AG09319 (cell line): ENCODE measurements at places on chromosomes 7 and 10.

DNA sequence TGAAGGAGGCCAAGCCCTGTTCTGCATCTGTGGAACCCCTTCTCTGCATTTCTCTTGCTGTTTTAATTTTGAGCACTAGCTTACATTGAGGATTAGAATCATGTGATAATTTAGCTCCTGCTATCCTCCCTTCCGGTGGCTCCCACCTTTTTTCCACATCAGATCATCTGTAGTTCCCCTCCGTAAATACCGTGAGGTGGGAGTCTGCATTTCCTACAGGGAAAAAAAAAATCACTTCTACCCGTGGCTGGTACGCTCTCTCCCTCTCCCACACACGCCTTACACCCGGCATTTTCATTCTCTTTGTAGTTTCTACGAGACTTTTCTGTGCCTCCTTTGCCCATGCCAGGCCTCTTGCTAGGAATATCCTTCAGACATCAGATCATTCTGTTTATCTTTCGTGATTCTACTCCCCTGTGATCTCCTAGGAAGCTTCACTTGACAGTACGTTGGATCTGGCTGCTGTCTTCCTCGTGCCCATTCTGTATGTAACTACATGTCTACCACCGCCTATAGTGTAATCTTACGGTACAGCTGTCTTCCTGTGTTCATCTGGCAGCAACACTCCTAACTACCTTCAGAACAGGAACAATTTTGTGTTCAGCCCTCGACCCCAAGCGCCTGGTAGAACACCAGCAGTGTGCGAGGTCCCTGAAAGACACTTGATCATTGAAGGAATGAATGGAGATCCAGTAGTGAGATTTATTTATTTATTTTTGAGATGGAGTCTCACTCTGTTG lies 41.7 kb upstream of the OCM start:
- DNase-seq: no peak

DNA sequence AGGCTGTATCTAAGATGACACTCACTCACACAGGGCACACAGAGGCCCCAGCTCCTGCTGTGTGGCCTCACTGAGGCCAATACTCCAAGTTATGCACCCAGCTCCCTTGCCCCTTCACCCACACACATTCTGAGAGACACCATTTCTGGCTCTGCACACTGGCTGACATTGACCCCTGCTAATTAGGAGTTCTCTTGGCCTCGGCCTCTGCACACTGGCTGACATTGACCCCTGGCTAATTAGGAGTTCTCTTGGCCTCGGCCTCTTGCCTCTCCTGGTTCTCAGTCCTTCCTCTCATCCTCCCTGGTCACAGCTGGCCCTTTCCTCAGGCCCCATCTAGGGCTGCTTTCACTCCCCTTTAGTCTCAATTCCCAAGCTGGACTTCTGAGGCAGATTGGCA lies 97.3 kb downstream of the GRID1 start:
- no peak for DNase-seq

DNA sequence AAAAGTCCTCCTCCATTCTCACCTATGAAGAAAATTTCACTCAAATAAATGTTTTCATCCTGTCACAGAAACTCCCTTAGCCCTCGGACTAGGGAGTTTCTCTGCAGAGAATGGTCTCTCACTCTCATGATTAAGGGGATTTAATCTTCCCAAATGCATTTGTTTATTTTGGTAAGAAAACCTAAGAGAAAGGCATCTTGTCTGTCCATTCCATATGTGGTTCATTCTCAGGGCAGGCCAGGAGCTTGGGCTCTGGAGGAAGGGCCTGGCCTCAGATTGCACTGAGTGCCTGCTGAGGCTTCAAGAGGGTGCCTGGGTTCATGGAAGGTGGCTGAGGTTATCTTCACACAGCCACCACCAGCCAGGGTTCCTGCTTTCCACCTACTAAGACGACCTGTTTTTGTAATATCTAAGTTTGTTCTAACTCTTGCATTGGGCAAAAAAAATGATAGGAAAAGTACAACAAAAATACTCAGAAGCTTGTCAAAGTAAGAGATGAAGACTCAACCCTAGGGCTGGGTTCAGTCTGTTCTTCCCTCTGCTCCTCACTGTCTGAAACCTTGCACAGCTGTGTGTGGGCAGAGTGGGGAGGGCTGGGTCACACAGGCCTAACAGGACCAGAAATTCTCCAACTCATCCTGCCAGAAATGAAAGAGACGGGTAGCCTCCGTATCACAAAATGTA lies 186.7 kb downstream of the CXCL12 start:
- DNase-seq: peak; percentile 64

DNA sequence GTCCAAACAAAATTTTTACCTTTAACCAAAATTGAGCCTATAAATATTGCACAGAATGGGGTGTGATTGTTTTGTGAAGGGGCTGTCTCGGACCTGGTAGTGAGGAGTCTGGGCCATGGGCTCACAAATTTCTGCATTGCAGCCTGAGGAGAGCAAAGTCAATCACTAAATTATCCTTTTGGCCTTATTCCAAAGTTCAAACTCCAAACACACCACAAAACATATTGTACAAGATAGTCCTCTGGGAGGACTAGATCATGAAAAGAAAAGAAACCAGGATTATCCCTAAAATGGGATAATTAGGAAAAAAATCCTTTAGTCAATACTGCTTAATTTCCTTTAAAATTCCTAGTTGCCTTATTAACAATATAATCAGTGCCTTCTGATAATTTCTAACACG lies 115.5 kb downstream of the BUB3 start:
- no peak for DNase-seq

DNA sequence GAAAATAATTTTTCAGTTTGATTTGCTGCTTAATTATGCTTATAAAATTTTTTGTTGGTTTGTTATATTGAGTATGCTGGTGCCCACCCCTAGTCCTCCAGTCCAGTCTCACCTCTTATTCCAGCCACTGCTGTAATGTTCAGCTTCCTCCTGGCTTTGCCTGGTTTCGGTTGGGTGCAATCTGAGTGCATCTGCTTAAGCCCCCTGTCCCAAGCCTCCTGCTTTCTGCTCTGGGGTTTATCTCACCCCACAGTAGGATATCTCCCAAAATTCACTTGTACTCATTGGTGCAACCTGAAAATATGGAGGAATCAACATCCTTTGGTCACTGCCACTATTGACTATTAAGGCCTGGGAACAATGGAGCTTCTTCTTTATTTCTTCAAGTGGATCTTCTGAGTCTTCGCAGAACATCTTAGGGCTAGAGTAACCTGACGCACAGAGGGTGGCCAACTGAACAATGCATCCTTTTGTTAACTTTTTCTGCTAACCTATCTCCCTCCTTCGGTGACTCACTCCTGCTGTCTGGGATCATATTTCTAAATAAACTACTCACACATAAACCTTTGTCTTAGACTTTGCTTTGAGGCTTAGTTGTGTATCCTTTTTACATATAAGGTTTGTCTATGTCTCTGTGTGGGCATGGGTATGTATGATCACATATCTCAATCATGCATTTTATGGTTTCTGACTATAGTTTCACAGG lies 19.1 kb upstream of the SOSTDC1 start:
- DNase-seq: no peak

- DNase-seq: no peak
Measured at GRCh38 chr7:98556288-98556687, 60.8 kb upstream of the NPTX2 start.

DNA sequence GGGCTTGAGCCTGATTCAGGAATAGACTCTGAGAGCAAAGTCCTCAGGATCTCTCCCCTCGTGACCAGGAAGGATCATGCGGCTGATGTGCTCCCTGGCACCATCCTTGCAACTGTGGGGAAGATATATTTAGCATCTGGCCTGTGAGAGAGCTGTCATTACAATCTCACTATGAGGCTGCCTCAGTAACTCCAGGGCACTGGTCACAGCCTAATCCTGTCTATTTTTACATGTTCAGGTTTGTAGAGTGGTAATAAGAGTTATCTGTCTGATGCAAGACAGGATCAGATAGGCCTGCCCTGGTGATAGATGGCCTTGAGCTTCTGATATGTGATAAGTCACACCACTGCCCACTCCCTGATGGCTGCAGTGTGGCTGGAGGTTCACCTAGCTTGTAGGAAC lies 50.7 kb downstream of the PPP1R3C start:
- no peak for DNase-seq

DNA sequence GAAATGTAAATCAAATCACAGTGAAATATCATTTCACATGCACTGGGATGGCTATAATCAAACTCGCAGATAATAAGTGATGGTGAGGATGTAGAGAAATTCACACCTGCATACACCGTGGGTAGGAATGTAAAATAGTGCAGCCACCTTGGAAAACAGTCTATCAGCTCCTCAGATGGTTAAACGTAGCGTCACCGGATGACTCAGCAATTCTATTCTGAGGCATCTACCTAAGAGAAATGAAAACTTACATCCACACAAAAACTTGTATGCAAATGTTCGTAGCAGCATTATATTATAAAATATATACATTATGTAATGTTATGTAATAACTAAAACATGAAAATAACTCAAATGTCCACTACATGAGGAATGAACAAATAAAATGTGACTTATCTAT lies 38.9 kb downstream of the SH3PXD2A start:
- no peak for DNase-seq

DNA sequence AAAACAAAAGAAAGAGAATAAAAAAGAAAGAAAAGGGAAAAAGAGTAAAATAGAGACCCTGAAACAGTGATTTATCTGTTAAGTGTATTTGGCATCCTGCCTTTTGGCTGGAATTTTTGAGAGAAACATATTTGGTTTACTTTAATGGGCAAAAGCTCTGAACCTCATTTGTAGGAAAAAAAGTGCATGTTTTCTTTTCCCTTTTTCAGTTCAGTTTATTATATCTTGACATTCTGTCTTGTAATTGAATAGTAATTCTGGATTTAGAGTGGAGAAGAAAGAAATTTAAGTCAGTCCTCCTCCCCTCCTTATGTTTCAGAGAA lies 69.5 kb downstream of the ARID5B start:
- no peak for DNase-seq
